ENCODE measurements at places on chromosomes 6 and 20.

GRCh38 chr6:109255946-109256640, 126.2 kb downstream of the CD164 start:
- DNase-seq: no peak

- no peak for DNase-seq
These were observed 7.4 kb downstream of the PCK1 start for GRCh38 chr20:57568088-57568896.

DNA sequence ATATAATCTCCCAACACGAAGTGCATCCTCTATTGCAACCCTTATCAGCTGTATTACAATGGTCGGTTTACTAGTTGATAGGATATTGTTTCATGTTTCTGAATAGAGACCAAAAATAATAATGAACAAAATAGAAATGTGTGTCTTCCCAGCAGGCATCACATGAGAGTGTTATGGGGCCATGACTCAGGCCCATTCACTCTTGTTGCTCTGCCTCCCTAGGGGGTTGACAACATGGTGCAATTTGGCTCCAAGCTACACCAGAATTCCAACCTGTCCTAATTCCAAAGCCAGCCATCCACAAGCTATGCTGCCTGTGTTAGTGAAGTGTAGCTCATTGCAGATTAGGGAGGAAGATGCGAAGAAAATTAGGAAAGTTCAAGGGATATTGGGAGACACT, 13.1 kb upstream of the SAYSD1 start:
- no peak for DNase-seq

- DNase-seq: no peak
These were observed 178.7 kb downstream of the TBXT start for GRCh38 chr6:165988757-165989456.

- DNase-seq: no peak
These were observed 161.7 kb downstream of the UNC5CL start for GRCh38 chr6:40877362-40877761.

- DNase-seq: no peak
These were observed 437.8 kb downstream of the CDH26 start for GRCh38 chr20:60395991-60396390.

DNA sequence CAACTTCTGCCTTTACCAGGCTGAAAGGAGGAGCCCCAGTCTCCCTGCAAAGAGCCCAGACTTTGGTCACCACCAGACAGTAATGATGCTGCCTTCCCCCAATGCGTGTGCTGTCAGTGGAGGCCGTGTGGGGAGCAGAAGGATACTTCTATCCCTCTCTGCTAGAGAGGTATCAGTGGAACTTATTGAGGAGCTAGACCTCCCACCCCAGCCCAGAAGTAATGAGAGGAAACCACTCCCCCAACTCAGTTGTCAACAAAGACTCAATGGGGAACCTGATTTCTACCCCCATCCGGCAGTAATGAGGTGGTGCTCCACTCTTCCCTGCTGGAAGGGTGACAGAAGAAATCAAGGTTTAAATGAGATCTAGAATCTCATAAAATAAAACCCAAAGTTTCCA, 4.4 kb upstream of the WFDC8 start:
- DNase-seq: no peak

GRCh38 chr6:22204153-22204552, 92.7 kb downstream of the PRL start:
- no peak for DNase-seq

- no peak for DNase-seq
These were observed 294.4 kb upstream of the CDH4 start for GRCh38 chr20:60957621-60958020.

DNA sequence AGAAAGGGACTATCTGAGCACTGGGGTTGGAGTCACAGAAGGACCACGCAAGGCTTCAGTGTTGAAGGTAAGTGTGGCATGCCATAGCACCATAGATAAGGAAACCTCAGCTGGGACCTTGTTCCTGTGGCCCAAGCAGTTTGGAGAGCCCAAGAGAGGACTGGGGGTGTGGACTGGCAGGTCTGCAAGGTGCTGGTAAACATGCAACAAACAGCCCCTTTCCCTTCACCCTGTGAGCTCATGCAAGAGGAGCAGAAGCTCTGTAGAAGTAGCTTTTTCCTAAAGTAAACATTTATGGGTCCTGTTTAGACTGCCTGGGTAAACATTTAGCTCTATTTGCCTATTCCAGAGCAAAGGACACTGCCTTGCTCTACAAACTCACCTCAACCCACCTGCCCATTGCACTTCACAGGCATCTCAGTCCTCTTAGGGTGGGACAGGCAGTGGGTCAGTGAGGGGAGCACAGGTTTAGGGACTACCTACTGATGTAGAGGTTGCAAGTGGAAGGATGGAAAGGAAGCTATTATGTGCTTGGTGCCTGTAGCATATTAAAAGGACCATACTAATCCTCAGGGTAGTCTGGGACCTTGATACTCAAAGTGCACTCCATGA, 12.0 kb downstream of the ZSCAN31 start:
- no peak for DNase-seq

DNA sequence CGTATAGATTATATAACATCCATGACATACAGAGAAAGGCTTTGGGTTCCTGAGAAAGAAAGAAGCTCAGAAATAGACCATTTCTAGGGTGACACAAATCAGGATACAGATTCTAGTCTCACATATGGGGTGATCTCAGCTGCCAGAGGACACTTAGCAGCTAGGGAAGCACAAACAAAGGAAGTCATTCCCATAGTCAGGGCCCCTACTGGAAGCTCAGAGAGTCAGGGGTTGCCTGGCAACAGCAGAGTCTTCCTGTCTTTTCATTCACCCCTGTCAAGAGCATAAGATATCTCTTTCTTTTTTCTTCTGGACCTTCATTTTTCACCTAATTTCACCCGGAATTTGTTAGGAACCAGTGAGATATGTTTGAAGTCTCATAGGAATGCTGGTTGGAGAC, 81.9 kb upstream of the IYD start:
- DNase-seq: no peak

GRCh38 chr6:21947731-21948386, 349.0 kb downstream of the PRL start:
- no peak for DNase-seq

DNA sequence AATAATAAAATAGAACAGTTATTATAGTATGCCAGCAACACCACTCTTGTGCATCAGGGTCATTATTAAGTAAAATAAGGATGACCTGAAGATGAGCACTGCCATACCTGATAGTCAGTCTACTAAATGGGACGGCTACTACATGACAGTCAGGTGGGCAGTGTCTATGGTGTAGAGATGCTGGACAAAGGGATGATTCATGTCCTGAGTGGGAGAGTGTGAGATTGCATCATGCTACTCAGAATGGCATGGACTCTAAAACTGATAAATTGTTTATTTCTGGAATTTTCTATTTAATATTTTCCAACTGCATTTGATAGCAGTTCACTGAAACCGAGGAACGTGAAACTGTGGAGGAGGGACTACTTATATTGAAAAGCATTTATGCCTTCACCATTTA, 38.8 kb downstream of the SNX9 start:
- no peak for DNase-seq

GRCh38 chr6:153047386-153047785, 44.9 kb upstream of the MTRF1L start:
- no peak for DNase-seq

GRCh38 chr6:6581054-6581453, 7.5 kb upstream of the LY86 start:
- DNase-seq: no peak

DNA sequence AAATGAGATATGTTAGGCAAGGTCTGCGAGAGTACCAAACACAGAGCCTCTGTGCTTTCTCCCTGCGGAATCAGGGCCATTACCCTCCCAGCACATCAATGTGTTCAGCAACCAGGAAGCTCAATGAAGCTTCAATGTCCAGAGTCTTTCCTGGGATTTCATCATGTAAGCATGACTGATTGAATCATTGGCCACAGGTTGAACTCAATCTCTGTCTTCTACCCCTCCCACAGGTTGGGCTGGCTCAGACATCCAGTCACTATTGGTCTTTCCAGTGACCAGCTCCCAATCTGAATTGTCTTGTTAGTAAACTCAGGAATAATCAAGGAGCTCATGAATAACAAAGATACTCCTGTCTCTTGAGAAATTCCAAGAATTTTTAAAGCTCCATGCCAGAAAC, 2.7 kb upstream of the DTD1 start:
- no peak for DNase-seq

DNA sequence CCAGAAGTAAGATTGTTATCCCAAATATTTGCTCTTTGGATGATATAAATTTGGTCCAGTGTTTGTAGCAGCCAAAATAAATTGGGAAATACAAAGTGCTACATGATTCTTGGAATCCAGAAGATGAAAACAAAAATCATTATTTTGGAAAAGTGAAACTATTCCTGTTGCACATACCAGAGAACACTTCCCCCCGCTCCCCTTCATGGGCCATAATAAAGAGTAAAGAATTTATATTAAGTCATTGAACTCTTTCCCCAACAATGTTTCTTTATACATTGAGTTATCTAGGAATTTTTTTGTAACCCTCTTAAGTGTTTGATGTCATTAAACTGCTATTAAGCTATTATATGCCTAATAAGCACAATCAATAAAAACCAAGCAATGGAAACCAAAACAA, 490.4 kb upstream of the HS3ST5 start:
- no peak for DNase-seq

- DNase-seq: no peak
These were observed 146.4 kb downstream of the AKAP7 start for GRCh38 chr6:131281471-131282270.

GRCh38 chr6:141833001-141833655, 299.6 kb upstream of the GJE1 start:
- no peak for DNase-seq

DNA sequence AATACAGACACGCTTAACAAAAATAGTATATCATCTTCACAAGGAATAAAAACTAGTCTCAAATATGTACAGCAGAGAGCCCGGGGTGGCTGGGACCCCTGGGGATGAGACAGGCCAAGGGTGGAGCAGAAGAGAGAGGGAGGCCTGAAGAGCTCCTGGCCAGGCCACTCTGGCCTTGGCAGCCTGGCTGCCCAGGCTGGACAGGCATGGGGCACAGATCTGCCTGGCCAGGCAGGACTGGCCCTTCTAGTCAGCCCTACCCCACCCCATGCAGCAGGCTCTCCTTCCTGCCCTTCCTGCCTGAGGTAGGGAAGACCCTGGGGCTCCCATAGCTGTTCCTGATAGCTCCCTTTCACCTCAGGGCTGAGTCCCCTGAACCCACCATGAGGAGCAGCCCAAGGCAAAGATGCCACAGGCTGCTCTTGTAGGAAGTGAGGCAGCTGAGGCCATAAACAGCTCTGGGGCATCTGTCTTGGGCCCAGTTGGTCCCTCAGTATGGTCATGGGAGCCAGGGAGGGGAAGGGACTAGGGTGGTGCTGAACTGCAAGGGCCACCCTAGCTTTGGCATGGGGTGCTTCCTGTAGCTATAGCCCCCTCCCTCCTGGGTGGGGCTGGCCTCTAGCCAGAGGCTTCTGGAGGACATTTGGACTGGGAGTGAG, 27.1 kb downstream of the COX4I2 start:
- no peak for DNase-seq

DNA sequence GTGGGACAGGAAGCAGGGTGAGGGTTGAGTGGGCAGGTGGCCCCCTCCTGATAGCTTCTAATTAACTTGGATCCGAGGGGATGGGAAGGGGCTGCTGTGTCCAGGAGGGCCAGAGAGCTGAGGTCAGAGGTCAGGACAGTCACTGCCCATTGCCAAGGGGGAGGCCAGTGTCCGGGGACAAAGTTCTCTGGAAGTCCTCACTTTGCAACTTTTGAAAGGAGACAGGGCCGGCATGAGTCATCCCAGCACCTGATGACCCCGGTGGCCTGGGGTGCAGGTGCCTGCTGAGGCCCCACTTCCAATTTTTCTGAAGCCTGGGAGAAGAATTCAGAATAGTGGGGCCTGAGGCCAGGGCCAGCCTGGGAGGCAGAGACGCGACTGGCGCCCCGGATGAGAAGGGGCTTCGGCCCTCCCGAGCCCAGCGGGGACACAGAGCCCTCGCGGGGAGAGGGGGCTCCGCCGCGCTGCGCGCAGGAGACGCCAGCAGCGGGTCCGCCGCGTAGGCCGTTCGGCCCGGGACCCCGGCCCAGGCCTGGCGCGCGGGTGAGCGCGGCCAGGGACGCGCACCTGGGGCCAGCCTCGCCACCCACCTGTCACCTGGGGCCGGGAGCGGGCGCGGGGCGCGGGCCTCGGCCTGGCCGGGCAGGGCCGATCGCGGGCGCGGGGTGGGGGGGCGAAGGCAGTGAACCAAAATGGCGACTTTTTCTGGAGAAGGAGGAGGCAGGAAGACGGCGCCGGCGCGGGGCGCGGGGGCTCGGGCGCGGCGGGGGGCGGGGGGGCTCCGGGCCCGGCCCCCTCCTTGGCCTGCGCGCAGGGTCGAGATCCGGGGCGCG, 586 bp downstream of the ZNF512B start:
- peak; percentile 8 for DNase-seq

- no peak for DNase-seq
These were observed 10.7 kb downstream of the MAFB start for GRCh38 chr20:40678286-40678875.

DNA sequence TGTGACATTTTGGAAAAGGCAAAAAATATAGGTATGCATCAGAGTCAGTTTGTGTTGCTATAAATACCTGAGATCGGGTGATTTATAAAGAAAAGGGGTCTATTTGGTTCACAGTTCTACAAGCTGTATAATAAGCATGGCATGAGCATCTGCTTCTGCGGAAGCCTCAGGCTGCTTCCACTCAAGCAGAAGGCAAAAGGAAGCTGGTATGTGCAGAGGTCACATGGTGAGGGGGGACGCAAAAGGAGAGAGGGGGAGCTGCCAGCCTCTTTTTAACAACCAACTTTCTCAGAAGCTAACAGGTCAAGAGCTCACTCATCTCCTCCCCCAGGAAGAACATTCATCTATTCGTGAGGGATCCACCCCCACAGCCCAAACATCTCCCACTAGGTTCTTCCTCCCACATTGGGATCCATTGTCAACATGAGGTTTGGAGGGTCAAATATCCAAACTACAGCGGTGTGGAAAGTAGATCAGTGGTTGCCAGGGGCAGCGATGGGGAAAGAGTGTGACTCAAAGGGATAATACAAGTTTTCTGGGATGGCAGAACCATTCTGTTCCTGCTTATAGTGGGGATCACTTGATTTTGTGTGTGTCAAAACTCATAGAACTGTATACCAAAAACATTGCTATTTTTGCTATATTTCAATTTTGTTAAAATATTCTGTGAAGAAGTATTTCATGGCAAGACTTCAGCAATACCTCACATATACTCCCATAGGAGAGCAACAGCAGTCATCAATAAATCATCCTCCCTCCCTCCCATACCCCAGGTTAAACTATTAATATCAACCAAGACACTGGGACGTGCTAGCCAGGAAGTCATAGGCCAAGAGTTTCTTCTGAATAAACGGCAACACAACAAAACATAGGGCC, 9.9 kb upstream of the FAM50B start:
- DNase-seq: no peak

DNA sequence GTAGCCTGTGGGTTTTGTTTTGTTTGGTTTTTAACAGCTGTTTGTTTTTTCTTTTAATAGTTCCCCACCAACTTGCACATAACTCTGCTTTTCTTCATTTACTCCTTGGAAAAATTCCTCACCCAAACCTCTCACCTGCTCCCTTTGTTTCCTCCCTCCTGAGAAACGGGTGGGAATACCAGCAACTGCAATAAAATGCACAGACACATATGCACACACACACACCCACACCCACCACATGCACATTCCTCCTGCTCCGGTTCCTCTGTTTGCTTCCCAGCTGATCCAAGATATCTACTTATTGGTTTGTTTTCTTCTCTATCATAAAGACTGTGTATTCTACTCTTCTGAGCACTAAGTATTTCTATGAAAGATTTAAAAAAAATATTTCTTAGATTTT, 161.1 kb upstream of the EPHA7 start:
- DNase-seq: no peak

All from T-helper 17 cell (primary cell).